ENCODE measurements at places on chromosomes 12 and 14. TPM values are rescaled to one million over a fixed set of nuclear protein-coding genes. Genes with fewer than 3 reads are reported as not detected.

- H3K27ac ChIP-seq = peak overlapping the region; percentile 29
- H3K4me3 ChIP-seq = no peak overlapping the region
Measured at GRCh38 chr12:116135209-116135930, 142.1 kb downstream of the MED13L start.

DNA sequence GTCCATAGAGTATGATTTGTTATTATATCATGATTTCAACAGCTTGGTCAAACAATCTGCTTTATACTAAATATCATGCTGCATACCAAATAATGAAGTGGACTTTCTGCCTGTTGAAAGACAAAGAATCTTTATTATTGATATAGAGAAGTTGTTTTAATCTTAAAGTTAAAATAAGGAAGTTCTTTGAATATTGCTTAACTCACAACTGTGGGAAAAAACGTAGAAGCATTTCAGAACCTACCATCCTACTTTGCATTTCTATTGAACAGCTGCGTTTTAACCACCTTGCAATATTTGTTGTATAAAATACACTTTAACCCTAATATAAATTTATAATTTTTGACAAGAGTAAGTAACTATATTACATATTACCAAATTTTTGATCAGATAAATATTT lies 22.9 kb upstream of the ARL1 start:
- H3K27ac ChIP-seq = no peak overlapping the region
- no peak for DNase-seq
- no peak overlapping the region for H3K4me3 ChIP-seq
- no peaks in the 10 kb centered on the region for H3K4me1 ChIP-seq

The HOXC12 gene
- total RNA-seq = not detected

The ERP27 gene
- total RNA-seq = not detected

The PMCH gene
- total RNA-seq = not detected
